ENCODE measurements at places on chromosomes 2 and 18. TPM values are rescaled to one million over a fixed set of nuclear protein-coding genes. Genes with fewer than 3 reads are reported as not detected.

- no peak for DNase-seq
These were observed 1066.9 kb downstream of the TSN start for GRCh38 chr2:122822319-122822718.

- no peak for DNase-seq
These were observed 8.6 kb downstream of the KANSL1L start for GRCh38 chr2:210162466-210163124.

The REG3A gene
- not detected for total RNA-seq

The MRO gene
- total RNA-seq = not detected

The FAM124B gene
- total RNA-seq = 0.23 TPM

DNA sequence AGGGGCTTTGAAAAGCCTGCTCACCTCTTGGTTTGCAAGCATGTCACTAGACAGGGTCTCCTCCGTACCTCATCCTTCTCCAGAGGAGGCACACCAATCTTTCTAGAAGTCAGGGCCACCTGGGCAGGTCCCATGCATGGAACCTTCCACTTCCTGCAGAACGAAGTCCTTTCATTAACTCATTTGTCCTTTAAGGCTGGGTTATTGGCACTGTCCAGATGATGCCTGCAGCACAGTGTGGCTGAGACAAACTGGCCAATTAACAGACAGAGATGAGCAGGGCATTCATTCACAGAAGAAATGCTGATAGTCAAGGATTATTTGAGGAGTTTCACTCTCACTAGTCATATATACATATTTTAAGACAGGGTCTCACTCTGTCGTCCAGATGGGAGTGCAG lies 245.3 kb downstream of the TFCP2L1 start:
- no peak for DNase-seq

The CYRIA gene
- total RNA-seq = 0.77 TPM

The UGT1A3 gene
- total RNA-seq = not detected

- DNase-seq = no peak
These were observed 82.8 kb upstream of the ZNF521 start for GRCh38 chr18:25434745-25435144.

DNA sequence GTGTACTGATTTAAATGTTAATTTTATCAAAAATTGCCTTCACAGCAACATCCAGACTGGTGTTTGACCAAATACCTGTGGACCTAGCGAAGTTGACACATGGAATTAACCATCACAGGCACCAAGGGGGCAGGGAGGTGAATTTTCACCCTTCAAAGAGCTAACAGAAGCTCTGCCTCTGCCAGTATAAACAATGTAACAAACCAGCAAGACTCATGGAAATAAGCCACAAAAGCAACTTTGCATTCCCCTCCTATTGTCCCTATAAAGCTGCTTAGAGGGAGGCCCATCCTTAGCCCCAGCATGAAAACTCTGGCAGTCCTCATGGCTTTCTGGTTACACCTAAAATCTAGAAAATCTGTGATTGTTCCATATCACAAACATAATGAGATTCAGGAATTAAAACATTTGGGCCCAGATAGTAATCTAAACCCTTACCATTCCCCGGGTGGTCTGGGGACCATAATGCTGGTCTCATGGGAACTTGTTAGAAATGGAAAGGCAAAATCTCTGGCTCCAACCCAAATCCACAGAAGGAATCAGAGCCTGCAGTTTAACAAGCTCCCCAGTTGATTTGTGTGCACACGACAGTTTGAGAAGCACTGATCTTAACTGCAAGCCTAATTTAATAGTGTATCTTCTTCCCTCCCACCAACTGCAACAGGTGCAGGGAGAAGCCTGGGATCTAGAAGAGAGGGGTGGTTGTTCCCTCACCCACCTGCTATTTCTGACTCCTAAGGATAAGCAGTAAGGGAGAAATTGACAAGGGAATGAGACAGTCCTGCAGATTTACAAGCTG lies 23.1 kb downstream of the SERPINB11 start:
- no peak for DNase-seq

- no peak for DNase-seq
These were observed 25.6 kb downstream of the BCL2 start for GRCh38 chr18:63293935-63294334.

DNA sequence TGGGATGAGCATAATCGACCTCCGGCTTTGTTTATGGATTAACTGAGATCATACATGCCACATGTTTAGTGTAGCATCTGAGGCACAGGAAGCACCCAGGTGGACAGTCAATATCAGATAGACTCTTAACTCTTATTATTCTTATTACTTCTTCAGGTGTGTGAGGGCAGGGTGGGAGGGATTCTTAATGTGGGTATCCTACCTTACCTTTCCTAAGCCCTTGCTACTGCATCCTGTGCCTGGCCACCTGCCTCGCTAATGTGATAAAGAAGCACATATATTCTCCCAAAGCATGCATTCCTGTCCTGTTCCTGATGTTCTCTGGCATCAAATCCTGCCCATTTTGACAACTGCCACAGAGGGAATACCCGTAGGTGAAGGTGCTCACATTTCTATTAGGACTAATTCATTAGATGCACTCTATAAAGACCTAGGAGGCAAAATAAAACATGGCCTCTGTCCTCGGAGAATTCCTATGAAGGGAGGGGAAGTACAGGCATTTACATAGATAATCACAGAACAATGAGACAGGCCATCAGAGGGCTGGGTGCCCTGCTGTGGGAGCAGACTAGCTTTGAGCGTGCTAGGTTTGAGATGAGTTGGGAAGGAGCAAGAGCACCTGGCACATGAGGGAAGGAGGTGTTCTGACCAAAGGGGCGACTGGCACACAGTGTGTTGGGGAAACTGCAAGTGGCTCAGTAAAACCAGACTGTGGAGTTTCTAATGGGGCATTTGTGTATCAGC lies 19.5 kb upstream of the CELF4 start:
- no peak for DNase-seq

DNA sequence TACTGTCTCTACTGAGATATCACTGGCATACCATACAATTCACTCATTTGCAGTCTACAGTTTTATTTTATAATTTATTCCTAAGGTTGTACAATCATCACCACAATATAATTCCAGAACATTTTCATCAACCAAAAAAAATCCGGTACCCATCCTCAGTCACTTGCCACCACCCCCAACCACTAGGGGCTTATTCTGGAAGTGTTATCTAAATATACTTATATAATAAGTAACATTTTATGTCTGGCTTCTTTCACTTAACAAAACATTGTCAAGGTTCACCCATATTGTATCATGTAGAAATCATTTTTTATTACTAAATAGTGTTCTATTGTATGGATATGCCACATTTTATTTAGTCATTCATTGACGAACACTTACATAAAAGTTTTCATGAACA lies 440.8 kb downstream of the RNF144A start:
- no peak for DNase-seq

GRCh38 chr2:239015218-239015900 lies 167.5 kb downstream of the TWIST2 start:
- DNase-seq = no peak

The HOXD4 gene
- total RNA-seq = not detected

GRCh38 chr2:168889635-168890005 lies 610 bp downstream of the SPC25 start:
- no peak for DNase-seq

DNA sequence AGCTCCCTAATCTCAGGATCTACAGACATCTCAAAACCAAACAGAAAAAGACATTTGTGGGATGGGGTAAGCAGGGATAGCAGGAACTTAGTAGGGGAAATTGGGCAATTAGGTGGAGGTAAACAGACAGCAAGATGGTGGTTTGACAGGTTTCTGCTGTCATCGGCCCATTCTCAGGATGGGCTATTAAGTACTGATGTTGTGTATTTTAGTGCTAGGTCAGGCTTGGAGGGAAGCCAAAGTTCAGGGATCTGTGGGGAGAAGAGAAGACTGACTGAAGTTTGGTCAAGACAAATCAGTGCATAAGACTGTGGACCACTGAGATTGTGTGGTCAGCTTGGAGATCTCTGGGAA lies 96.8 kb upstream of the THUMPD2 start:
- no peak for DNase-seq

The C2orf76 gene
- 6.2 TPM for total RNA-seq

DNA sequence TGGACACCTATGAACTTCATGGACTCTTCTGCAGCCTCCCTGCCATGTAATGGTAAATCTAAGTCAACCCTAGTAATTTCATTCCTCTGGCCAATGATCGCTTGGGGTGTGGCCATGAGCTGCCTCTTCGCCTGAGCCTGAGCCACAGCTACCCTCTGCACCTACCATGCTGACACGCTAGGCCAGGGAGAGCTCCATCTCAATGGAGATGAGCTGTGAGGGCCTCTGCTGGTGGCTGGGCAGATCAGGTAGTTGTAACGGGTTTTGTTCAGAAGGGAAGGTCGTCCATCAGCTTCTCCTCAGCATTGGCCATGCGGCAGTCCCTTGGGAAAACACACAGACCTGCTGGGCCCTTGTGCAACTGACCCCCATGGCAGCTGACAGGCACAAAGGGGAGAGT lies 24.4 kb downstream of the MPHOSPH10 start:
- DNase-seq = peak; percentile 50

DNA sequence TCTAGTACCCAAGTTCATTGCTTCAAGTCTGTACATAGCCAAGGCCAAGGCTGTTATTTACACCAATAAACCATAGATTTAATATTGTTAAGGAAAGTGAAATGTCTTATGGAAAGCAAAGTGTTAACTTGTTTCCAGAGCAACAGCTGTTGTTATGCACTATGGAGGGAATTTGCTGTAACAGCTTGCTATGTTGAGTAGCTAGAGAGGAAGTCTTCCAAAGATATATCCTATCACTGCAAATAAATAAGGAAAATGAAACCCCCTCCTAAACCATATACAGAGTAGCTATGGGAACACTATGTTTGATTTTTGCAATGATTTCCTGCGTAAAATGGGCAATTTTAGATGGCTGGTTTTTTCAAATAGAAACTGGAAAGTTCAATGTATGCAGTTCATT lies 21.1 kb downstream of the TMEM182 start:
- DNase-seq = no peak

The CDH2 gene
- total RNA-seq = not detected

- peak; percentile 60 for DNase-seq
These were observed 70.2 kb upstream of the SH3BP4 start for GRCh38 chr2:234881413-234882241.

The MXD1 gene
- total RNA-seq = 19.3 TPM

The REG3G gene
- total RNA-seq = not detected

DNA sequence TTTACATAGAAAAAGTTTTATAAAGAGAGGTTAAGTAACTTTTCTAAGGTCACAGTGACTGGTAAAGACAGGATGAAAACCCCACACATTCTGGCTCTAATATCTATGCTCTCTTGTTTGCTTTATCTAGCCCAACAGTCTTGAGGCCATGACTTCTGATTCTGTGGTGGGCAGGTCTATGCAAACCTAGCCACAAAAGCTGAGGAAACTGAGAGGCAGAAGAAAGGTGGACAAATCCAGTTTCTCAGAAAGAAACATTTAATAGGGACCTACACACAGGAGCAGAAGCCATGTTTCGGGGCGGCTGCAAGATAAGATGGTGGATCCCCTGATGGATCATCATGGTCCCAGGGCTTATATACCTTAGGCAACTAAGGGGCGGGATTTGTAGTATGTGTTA lies 21.8 kb downstream of the HSPD1 start:
- DNase-seq = no peak

DNA sequence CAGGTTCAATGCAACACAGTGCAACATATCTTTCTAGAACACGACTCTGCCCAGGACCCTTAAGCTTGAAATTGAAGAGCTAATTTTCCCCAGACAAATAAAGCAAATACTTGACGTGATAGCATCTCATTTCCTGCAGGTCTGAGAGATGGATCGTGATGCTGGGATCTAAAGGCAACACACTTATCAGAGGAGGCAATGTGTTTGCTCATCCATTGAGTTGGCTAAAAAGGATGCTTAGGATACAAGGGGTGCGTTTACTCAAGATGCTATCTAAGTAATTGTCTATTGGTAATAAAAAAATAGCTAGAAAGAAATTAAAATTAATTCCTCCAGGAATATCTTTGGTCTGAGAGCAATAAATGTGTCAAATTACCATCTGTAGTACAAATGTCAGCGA lies 129.0 kb downstream of the SOCS6 start:
- DNase-seq = no peak

The GEN1 gene
- 48.7 TPM for total RNA-seq

DNA sequence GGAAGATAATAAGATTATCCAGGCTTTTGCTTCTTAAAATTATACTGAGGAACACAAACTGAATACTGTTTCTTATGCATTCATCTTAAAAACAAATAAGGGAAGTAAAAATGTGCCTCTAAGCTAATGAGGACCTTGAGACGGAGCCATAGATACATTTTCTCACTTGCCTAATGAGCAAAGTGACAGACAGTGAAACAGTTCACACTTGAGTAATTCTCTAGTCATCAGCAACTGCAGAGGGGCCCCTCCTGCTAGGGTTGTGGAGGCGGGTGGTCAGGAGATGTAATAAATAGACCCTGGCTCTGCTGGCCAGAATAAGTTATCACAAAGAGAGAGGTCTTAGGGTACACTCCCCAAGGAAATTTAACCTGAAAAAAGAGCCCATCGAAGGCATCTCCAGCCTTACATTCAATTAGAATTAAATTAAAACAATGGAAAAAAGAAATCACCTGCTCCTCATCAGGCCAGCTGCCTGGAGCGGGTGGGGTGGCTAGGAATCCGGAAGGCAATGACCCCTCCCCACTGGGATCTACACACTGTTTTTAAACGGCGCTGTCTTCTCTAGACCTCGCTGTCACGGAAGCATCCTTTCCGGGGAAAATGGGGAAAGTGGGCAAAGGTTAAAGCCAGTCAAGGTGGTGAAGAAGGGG lies 32.6 kb upstream of the INSIG2 start:
- no peak for DNase-seq

GRCh38 chr2:201466050-201466675 lies 14.6 kb downstream of the STRADB start:
- DNase-seq = no peak

GRCh38 chr2:46006473-46007025 lies 290.7 kb upstream of the EPAS1 start:
- no peak for DNase-seq

The ZNF385B gene
- total RNA-seq = not detected

- no peak for DNase-seq
These were observed 18.0 kb downstream of the MAL start for GRCh38 chr2:95043300-95044093.

The AGXT gene
- not detected for total RNA-seq

- no peak for DNase-seq
These were observed 65.8 kb downstream of the ETAA1 start for GRCh38 chr2:67462738-67463496.
